ENCODE measurements at places on chromosomes 2 and 18.

- no peak for DNase-seq
Measured at GRCh38 chr2:234306426-234307173, 190.3 kb downstream of the ARL4C start.

DNA sequence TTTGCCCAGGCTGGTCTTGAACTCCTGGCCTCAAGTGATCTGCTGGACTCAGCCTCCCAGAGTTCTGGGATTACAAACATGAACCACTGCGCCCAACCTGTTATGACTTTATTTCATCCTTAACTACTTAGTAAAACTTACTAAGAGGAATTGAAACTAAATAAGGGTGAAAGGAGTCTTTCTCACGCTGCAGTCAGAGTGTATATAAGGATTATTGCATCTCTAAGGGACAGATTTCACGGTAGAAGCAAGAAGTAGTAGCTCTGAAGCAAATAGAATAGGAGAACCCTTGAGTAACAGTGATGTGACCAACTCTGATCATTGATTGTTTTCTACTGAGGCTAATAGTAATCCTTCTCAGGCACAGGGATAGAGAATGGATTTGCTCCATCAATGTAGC is 960.1 kb downstream of the CPS1 start:
- no peak for DNase-seq

DNA sequence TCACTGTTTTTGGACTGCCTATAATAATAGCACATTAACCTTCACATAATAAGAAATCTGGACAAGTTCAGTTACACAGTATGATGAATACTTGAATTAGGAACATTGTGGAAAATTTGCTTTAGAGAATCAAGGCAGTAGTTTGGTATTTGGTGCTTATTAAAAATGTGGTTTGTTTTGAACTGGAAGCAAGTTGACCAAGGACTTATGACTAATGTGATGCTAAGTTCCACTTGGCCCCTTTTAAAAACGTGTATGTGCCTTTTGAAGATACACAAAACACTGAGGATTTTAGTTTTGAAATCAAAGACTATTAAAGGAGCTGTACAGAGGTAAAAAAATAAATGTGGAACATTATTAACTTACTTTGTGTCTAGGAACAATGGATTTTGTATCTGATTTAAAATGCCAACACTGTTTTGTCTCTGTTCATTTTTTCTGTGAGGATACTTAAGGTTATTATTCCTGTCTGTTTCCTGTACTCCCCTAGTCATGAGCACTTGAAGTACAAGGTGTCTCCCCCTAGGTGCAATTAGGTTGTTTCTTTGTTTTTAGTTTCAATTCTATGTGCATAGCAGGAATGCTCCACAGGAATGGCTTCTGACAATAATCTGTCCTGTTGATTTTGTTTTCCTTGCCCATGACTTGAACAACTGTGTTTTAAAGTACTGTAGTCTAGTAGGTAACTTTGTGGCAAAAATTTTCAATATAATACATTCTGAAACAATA is 49.6 kb upstream of the PTH2R start:
- DNase-seq = no peak

- DNase-seq = no peak
Measured at GRCh38 chr2:98464772-98465310, 20.2 kb downstream of the INPP4A start.

- DNase-seq = no peak
Measured at GRCh38 chr2:6072276-6072675, 380.1 kb downstream of the SOX11 start.

GRCh38 chr2:195613922-195614321 is 43.1 kb upstream of the SLC39A10 start:
- no peak for DNase-seq

DNA sequence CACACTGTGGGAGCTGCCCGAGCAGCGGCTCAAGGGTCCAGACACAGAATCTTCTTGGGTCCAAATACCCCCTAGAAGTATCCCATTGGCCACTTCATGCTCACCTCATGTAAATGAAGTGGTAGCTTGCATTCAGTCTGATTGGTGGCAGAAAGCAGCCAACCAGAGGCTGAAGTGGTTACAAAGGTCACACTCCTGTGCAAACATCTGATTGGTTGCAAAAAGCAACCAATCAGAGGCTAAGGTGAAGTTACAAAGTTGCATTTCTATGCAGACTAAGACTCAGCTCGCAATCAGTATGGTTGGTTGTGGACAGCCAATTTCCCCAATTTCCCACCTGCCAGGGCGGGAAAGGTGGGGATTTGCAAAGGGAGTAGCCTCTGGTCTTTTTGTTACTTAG is 94.3 kb downstream of the DGKD start:
- DNase-seq = no peak

DNA sequence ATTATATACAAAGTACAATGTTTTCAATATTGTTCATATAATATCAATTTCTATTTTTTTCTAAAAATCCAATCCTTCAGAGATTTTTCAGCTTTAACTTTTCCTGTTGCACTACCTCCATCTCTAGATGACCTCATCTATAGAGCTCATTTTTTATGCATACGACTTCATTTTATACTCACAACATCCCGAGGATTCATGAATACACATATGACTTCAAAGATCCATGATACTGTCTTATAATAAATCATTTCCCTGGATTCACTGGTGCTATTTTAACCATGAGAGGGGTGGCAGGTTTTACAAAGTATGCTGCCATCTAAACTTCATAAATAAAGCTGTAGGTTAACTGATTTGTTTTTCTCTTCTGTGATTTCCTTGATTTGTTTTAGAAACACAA is 694.6 kb downstream of the EPHA4 start:
- DNase-seq = no peak

DNA sequence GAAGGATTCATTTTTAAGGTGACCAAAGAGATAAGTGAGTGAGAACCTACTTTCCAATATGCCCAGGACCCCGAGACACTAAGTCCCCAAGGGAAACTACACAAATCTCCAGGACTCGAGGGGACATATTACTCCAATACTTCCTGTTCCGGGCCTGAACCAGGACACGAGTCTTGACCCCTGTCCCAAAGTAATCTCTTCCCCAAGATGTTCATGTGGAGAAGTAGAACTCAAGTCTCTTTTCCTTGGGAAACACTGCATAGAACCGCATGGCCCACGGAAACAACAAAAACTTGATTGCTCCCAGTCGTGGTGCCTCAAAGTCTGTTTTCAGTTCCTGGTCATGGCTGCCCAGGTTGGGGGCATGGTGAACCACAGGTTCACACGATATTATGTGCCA is 87.2 kb upstream of the ZEB2 start:
- no peak for DNase-seq

DNA sequence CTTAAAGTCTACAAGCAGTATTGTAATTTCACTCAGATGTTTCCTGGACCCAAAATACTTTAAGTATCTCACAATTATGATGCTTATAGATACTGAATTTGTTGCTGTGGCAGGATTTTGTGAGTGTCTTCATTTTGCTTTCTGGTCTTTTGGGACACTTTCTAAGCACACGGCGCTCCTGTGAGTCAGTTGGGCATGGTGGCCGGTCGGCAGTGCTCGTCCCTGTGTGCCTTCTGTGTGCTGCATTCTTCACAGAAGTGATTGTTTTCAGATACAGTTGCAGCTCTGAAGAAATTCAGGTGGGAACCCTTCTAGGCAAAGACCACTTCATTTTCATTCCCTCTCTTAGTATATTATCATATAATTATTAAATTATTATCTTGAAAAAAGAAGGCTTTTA is 273.3 kb downstream of the ZNF407 start:
- no peak for DNase-seq

GRCh38 chr2:241617431-241618154 is 19.4 kb downstream of the THAP4 start:
- DNase-seq = no peak

DNA sequence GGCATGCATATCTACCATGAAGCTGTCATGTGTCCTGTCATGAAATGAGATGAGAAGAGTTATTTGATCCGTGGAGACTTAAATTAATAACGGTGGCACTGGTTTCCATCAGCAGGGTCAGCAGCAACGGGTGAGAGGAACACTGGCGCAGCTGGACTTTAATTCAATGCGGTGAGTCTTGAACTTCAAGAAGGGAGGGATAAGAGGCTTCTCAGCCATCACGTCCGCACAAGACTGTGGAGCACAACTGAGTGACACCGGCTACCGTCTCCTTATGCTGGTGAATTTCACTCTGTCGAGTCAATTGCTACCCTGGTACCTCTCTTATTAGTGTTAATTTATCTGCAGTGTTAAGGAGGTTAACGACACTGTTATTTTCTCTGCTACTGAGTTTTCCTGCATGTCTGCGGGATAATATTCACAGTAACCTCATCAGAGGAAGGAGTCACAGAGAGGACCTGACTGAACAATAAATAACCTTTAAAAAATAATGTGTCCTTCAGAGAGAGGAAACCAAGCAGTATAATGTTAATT is 236.8 kb downstream of the EPHA4 start:
- DNase-seq = no peak

- no peak for DNase-seq
Measured at GRCh38 chr2:218245214-218245613, 15.6 kb upstream of the GPBAR1 start.

GRCh38 chr18:42459873-42460272 is 504.8 kb downstream of the PIK3C3 start:
- no peak for DNase-seq

- no peak for DNase-seq
Measured at GRCh38 chr18:31942291-31942998, 483 bp downstream of the TRAPPC8 start.
